PC-3 (cell line): ENCODE measurements at places on chromosomes 2 and 18. TPM values are rescaled to one million over a fixed set of nuclear protein-coding genes. Genes with fewer than 3 reads are reported as not detected.

Gene CAVIN2
- total RNA-seq, result 0.07 TPM in 1 of 2 replicates, not detected in the other

GRCh38 chr2:29796446-29796845 lies 124.9 kb downstream of the ALK start:
- H3K27ac ChIP-seq, result no peak overlapping the region
- no peak overlapping the region for H3K4me3 ChIP-seq

Gene CYBRD1
- total RNA-seq, result 0.87 and 1.7 TPM in 2 replicates

GRCh38 chr2:47720036-47720435 lies 62.9 kb upstream of the MSH6 start:
- no peaks in the 10 kb centered on the region for H3K27me3 ChIP-seq
- H3K27ac ChIP-seq, result no peak overlapping the region
- no peak overlapping the region for H3K4me3 ChIP-seq
- no peak for DNase-seq
- H3K36me3 ChIP-seq, result no peaks in the 10 kb centered on the region
- peaks cover 6% of the 10 kb centered on the region; the same call in 1 of the 2 replicates for H3K4me1 ChIP-seq

Gene CABLES1
- total RNA-seq, result 18.6 and 20.5 TPM in 2 replicates

- peaks cover 9% of the 10 kb centered on the region for H3K4me1 ChIP-seq
- H3K4me3 ChIP-seq, result no peak overlapping the region
- no peaks in the 10 kb centered on the region for H3K27me3 ChIP-seq
- DNase-seq, result peak; percentile 57
These were observed 50.1 kb upstream of the LPIN2 start for GRCh38 chr18:3062798-3063680.
